Right lung (tissue), 10 donors: ENCODE measurements at places on chromosomes 1 and 21. TPM values are rescaled to one million over a fixed set of nuclear protein-coding genes. Genes with fewer than 3 reads are reported as not detected.

OR10J1 gene
- 0.03 TPM for polyA plus RNA-seq

SNAP47 gene
- 40.0 TPM for polyA plus RNA-seq

AQP10 gene
- polyA plus RNA-seq, result 0.40 TPM

HDAC1 gene
- polyA plus RNA-seq, result 157 TPM

TNFSF18 gene
- polyA plus RNA-seq, result 1.6 TPM

ZFP69B gene
- 7.5 TPM for polyA plus RNA-seq

DNA sequence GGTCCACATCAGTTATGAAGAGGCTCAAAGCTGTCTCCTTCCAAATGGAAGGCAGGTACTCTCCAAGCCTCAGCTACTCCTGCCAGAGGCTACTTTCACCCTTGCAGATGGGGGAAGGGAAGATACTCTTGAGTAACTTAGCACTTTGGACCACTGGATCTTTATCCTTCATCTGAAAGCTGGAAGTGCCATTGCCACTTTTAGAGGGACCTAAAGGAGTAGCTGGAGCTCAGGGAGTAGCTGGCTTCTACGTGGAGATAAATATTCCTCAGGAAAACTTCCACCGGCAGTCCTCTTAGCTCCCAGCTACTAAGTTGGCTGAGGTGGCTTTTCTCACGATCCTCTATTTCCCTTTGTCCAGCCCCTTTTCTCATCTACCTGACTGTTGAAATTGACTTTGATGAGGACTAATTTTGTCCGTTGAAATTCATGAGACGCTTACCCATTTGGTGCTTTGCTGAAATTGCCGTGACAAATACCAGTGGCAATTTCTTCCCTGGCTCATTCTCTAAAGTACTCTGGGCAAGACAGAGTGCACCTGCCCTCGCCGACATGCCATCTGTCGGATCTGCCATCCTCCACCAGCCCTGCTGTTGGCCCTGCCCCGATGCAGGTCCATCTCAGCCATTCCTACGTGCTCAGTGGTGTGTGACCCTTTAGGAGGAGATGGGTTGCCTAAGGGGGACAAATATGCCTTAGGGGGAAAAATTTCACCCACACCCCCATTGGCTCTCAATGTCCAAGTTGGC is 13.6 kb downstream of the IGSF21 start:
- no peak for DNase-seq

DNA sequence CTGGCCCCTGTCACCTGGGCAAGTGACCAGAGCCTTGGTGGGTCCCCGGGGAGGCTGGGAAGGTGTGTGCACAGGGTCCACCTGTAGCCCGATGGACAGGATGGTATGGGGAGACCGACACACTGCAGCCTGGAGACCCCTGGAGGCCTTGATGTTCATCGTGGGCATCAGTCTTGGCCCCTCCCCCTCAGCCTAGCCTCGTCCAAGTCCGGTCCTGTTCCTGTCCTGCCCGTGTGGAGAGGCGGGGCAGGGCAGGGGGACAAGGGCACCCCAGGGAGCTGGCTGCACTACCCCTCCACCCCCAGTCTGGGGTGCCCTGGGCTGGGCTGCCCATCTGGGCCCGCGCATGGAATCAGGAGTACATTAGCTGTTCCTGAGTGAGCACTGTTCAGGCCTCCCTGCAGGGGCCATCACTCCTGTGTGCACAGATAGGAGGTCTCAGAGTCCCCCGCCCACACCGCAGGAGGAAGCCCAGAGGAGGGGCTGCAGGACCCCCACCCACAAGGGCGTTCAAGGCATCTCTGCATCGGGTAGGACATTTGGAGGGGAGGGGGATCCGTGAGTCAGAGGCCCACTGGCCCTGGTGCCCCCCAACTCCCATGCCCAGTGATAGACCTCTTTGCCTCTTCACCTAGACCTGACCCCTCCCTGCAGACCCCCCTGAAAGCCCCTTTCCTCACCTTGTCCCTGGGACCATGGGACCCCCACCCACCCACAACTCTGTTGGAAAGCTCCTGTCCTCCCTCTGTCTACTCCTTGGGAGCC is 63.2 kb downstream of the WNT9A start:
- DNase-seq, result no peak

DNA sequence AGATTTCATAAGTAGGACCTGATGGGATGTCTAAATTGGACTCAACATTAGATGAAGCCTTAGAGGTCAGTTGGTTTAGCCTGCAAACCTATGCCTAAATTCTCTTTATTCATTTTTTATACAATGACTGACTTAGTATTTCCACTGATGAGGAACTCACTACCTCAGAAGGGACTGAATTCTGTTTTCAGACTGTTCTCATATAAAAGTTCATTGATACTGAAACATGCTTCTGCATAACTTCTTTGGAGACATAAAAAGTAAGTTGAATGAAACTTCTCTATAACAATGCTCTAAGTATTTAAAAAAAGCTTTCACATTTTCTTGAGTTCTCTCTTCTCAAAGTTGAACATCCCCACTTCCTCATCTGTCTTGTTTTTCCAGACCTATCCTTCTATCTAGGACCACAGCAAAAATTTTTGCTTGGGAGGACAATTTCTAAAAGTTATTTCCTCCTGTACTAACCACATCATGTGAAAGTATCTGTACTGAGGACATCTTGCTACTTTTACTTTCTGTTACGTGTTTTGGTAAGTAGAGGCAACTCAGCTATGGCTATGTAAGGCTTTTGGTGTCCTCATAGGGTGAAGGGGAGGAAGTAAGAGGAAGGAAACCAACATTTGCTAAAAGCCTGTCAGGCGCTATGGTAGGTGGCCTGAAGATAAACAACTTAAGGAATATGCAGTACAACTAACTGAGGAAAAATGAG is 64.1 kb downstream of the USP24 start:
- DNase-seq, result no peak

GRCh38 chr1:210633636-210634035 is 304.9 kb downstream of the HHAT start:
- no peak for DNase-seq

DNA sequence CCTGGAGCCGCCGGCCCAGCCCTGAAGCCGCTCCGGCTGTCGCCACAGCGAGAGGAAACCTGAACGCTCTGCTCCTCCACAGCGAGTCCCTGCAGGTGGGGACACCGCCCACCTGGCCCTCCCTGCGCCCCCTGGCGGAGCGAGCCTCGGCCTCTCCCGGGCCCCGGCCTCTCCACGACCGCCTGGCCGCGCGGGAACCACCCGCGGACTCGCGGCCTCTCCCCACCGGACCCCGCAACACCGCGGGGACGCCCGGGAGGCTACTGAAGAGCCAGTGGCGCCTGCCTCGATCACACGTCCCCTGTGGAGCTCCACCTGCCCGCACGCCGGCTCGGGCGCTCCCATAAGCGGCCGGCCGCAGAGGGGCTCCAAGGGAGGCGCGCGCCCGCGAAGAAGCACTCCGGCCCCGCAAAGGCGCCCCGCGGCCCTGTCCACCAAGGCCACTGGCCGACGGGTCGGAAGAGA is 109.6 kb downstream of the KCNN3 start:
- peak; percentile 33 for DNase-seq

- DNase-seq, result no peak
Observed at GRCh38 chr1:72197786-72198185, 84.6 kb downstream of the NEGR1 start.

- no peak for DNase-seq
Observed at GRCh38 chr1:94989911-94990473, 63.1 kb upstream of the CNN3 start.

- DNase-seq, result no peak
Observed at GRCh38 chr21:28282833-28283232, 709.8 kb downstream of the LTN1 start.

DNA sequence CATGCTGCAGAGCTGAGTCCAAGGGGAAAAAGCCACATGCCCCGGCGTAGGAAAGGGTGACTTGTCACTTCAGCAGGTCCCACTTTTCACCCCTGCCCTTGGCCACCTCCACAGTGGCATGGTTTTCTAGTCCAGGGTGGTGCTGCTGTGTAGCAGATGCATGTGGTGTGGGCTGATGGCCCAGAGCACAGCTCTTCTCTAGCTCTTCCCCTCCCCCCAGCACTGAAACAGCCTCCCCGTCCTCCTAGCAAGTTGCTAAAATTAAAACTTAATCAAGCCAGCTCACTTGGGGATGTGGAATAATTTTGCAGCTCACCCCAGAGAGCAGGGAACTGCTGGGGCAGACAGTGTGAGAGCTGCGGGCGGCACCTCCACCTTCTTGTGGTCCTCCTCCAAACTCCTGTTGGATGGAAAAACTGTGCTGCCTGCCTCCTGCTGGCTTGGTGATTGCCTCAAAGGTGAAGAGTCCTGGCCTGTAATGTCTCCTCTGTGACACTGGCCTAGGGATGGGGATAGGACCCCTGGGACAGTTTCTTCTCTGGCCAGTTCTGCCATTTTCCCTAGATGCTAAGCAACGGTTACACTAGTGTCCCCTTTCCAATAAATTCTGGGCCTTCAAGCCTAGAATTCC is 91.6 kb downstream of the RNF220 start:
- DNase-seq, result no peak

DNA sequence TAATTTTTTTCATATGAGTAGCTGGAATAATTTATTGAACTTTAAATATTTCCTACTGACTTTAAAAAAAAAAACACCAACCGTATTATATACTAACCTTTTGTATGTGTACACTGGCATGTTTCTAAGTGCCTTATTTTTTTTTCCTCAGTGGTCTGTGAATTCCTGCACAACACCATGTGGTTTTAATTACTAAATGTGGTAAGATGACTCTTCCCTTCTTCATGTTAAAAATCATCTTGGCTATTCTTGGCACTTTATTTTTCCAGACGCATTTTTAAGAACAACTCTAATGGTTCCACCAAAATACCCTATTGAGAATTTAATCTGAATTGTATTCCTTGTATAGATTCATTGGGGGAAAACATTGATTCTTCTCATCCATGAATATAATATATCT is 28.4 kb downstream of the PPP2R5A start:
- no peak for DNase-seq

- no peak for DNase-seq
Observed at GRCh38 chr1:95323123-95323522, 89.1 kb downstream of the RWDD3 start.

- no peak for DNase-seq
Observed at GRCh38 chr1:18874600-18874999, 15.1 kb upstream of the TAS1R2 start.

- DNase-seq, result no peak
Observed at GRCh38 chr1:89727517-89728312, 93.1 kb upstream of the LRRC8D start.

DNA sequence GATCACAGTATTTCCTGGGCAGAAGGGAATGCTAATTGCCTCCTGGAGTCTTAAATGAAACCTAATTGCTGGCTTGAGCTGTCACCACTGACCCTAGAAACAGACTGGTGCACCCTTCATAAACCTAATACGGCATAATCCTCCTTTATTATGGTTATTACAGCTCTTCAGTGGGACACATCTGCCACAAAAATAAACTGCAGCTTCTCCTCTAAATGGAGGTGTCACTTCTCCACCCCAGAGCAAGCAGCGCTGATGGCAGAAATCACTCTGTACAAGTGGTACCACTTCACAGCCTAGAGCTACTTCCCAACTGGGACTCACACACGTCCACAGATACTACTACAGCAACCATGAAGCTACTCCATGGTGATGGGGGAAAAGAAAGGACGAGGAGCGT is 11.1 kb downstream of the PTPN14 start:
- no peak for DNase-seq

DNA sequence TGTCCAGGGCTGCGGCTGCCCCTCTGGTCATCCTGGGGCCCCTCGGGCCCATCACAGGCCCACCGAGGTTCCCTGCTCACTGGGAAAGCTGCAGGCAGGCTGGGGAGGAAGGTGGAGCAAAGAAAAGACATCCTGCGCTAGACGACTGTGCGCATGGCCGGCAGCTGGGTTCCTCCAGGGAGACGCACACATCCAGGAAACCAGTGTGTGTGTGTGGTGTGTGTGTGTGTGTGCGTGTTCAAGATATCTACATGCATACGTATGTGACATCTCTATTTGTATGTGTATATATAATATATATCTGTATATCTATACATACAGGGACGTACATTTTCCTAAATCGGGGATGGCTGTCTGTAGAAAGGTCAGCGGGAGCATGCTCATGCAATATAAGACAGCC is 63.7 kb downstream of the ACOT7 start:
- DNase-seq, result no peak

GRCh38 chr21:21463456-21463855 is 465.2 kb downstream of the NCAM2 start:
- DNase-seq, result peak; percentile 0
